ENCODE measurements at places on chromosomes 16 and 17.

DNA sequence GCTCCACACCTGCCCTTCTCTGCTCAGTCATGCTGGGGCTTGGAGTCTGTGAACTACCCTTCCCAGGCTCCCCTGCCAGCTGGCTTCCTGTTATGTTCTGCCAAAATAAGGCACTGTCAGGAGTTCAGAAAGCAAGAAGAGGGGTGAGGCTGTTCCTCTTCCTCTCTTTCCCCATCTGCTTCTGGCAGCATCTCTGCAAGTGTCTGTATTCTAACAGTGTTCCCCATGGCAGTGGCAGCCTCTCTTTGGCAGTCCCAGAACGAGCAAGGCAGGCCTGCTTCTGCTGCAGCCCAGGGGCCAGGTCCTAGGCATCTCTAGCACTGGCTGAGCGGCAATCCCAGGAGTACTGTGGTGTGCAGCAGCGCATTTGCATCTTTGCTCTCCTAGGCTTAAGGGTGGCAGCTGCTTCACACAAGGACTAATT lies 219.1 kb downstream of the STX8 start:
- DNase-seq, result no peak

- no peak for DNase-seq
These were observed 5.8 kb upstream of the UNK start for GRCh38 chr17:75778861-75779249.

GRCh38 chr16:81863630-81864352 lies 84.7 kb downstream of the PLCG2 start:
- DNase-seq, result no peak

- peak; percentile 71 for DNase-seq
These were observed 27.1 kb downstream of the MEOX1 start for GRCh38 chr17:43634591-43635125.

- no peak for DNase-seq
These were observed 563.9 kb downstream of the TOX3 start for GRCh38 chr16:51982715-51983680.

- peak; percentile 57 for DNase-seq
These were observed 6.9 kb downstream of the USP6 start for GRCh38 chr17:5122586-5123342.

DNA sequence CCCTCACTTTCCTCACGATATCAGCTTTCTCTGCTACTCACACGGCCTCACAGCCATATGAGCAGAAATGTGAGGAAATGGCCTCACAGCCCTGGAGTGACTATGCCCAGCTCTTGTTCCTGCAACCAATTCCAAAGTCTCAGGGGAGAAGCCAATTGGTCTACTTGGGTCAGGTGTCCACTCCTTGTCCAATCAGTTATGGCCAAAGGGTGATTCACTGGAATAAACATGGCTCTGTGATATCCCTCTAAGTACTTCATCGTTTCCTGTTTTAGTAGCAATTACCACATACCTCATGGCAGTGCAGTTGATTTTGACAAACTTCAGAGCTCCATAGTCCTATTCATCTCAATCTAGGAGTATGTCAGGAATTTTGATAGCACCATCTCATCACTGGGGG lies 195.4 kb downstream of the KATNIP start:
- DNase-seq, result no peak

- DNase-seq, result peak; percentile 74
These were observed 4.9 kb downstream of the TNRC6C start for GRCh38 chr17:77963441-77963840.

DNA sequence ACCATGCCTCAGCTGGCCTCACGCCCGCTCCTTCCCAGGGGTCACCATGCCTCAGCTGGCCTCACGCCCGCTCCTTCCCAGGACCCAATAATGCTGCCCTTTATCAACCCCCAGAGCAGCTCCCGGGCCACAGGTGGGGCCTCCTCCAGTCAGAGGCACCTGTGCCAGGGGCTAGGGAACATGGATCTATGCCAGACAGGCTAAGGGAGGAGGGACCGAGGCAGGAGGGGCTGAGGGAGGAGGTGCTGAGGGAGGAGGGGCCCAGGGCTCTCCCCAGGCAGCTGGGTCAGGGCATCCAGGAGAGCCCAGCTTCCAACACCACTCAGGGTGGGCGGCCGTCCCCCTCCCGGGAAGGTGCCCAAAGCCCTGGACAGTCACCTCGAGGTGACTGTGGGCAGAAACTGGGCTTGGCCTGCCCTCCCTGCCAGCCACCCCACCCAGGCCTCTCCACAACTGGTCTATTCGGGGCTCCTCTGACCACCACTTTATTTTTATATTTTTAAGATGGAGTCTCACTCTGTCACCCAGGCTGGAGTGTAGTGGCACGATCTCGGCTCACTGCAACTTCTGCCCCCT lies 19.4 kb downstream of the UTS2R start:
- no peak for DNase-seq

DNA sequence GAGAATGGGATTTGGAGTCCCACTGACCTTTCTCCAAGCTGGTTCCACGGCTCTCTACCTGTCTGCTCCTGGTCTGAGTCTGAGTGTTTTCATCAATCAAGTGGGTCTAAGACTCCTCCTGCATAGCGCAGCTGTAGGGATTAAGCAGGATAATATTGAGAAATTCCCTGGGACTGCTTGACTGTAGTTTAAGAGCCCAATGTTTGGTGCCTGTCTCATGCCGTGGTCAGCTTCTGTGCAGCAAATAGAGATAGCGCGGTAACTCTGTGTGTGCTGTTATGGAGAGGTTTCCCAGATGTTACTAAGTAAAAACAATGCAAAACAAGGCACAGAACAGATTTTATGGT lies 21.4 kb downstream of the RPTOR start:
- no peak for DNase-seq

- DNase-seq, result no peak
These were observed 53.1 kb downstream of the ANKFN1 start for GRCh38 chr17:56206351-56206750.

DNA sequence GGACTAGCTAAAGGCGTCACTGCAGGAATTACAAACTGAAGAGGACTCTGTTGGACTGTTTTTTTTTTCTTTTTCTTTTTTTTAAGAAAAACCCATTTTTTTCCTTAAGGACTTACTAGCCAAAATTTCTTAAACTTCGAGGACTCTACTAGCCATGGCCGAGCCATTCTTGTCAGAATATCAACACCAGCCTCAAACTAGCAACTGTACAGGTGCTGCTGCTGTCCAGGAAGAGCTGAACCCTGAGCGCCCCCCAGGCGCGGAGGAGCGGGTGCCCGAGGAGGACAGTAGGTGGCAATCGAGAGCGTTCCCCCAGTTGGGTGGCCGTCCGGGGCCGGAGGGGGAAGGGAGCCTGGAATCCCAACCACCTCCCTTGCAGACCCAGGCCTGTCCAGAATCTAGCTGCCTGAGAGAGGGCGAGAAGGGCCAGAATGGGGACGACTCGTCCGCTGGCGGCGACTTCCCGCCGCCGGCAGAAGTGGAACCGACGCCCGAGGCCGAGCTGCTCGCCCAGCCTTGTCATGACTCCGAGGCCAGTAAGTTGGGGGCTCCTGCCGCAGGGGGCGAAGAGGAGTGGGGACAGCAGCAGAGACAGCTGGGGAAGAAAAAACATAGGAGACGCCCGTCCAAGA lies 878 bp downstream of the HEXIM1 start:
- DNase-seq, result peak; percentile 94

DNA sequence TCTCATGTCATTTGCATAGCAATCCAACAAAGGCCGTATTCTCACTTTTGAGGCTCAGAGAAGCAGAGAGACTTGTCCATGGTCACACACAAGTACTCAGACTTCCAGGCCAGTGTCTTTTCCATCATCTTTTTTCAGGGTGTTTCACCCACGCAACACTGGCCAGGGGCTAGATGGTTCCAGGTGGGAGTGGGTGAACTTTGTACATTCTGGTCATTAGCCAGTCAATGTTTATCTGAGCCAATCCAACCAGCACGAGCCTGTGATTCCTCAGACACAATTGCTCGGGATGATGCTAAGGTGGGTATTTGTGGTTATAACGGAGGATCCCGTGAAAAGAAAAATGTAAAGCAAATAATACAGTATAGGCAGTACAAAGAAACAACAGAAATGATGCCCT lies 56.3 kb downstream of the ZFHX3 start:
- no peak for DNase-seq

- no peak for DNase-seq
These were observed 519 bp downstream of the ST6GALNAC2 start for GRCh38 chr17:76585033-76585648.

GRCh38 chr17:8163978-8164814 lies 1.4 kb upstream of the VAMP2 start:
- peak; percentile 63 for DNase-seq

- no peak for DNase-seq
These were observed 26.6 kb downstream of the LCMT1 start for GRCh38 chr16:25138130-25138529.

- no peak for DNase-seq
These were observed 22.9 kb downstream of the IKZF3 start for GRCh38 chr17:39841134-39841683.

- no peak for DNase-seq
These were observed 76.7 kb downstream of the CCT6B start for GRCh38 chr17:34884597-34884996.

DNA sequence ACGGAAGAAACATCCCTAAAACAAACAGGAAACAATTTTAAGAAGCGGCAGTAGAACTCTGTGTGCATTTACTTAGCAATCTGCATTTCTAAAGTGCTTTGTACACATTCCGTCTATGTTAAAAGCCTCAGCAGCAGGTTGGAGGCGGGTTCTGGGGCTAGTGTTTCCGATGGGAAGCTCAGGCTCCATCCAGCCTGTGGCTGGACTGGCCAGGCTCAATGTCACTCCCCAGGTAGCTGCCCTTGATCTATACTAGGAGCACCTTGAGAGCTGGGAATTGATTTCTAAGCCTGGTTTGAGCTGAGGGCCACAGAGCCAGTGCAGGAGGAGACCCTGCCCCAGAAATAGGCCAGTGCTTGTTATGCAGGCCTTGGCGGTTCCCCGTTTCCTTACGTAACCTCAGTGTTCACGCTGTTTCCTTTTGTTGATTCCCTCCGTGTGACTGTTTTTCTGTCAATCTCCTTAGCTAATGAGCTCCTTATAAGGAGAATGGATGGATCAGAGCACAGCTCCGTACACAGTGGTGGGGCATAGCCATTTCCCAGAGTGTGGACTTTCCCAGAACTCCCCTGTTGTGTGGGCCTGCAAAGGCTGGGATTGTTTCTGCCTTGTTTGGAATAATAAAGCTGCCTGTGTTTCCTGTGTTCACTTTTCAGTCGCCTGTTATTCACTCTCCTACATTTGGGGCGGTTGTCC lies 21.4 kb downstream of the ADORA2B start:
- no peak for DNase-seq

DNA sequence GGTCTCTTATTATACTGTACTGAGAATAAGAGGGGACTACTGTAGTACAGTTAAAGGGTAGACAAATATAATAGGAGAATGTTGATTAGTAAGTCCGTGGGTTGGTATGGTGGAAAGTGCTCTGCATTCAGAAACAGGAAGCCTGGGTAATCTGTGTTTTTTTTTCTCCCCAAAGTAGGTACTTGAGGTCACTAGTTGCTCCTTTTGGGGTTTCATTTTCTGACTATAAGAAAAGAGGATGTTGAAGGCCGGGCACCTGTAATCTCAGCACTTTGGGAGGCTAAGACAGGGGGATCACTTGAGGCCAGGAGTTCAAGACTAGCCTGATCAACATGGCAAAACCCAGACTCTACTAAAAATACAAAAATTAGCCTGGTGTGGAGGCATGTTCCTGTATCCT lies 42.0 kb upstream of the MMD start:
- no peak for DNase-seq

DNA sequence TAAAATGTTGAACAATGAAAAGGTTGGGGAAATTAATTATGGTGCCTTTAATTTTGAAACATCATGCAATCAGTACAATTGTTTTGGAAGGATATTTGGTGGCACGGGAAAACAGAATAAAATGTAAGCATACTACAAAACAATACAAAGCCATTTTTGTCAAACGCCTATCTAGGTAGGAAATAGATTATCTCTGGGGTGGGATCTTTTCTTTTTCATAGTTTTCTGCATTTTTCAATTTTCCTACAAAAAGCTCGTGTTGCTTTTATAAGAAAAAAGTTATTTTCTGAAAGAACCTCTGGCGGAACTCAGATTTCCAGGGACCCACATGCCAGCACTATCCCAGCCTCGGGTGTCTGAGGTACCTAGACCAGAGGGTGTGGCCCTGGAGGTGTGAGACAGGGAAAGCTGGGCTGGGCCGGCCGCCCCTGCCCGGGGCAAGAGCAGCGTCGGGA lies 961 bp upstream of the MAP3K3 start:
- DNase-seq, result no peak

- DNase-seq, result no peak
These were observed 5.6 kb downstream of the GNG13 start for GRCh38 chr16:794853-795466.

DNA sequence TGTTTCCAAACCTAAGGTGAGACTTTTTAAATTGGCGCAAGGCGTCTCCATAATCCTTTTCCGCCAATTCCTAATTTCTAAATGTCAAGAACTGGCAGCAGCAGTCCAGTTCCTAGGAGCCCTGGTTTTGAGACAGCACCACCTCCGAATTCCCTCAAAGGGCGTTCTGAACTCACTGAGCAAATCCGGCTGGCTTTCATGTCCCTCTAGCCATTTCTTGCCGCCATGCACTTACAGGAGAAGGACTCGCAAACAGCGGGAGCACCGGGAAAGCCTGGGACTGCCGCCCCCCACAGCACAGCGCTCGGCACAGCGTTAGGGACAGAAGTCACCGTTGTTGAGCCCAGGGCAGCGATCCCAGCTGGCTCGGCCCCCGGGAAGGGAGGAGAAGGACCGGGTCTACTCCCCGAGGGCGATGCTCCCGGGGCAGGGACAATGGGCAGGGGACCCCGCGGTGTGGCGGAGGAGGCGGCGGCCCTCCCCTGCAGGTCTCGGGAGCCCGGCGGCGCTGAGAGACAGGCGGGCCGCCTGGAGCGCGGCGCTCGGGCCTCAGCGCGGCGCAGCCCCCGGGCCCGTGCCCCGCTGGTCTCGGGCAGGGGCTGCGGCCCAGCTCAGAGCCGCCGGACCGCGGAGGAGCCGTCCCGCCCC lies 545 bp downstream of the ARHGAP17 start:
- peak; percentile 66 for DNase-seq

DNA sequence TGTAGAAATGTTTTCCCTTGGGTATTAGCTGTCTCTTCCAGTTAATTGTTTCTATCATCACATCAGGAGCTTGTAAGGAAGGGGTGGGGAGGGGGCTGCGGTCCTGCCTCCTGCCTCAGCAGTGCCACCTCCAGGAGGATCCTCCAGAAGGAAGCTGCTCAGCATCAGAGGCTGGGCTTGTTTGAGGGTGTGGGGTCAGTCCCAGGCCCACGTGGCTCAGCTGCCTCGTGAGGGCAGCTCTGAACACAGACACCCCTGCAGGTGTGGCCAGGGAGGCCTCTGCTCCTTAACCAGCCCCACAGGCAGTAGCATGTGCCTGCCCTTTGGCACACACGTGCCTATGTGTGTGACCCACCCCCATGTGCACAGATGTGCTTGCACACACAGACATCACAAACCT lies 46.3 kb downstream of the MRM1 start:
- no peak for DNase-seq

- DNase-seq, result no peak
These were observed 33.9 kb downstream of the ZNF652 start for GRCh38 chr17:49327835-49328784.
